ENCODE measurements at places on chromosomes 11 and 22. TPM values are rescaled to one million over a fixed set of nuclear protein-coding genes. Genes with fewer than 3 reads are reported as not detected.

The NAALAD2 gene
- 0.43 TPM for total RNA-seq

The RIMBP3C gene
- not detected for total RNA-seq

The PRDM10 gene
- 7.9 TPM for total RNA-seq

The CHRM4 gene
- not detected for total RNA-seq

The SEC14L6 gene
- total RNA-seq, result 11.6 TPM

The OR51B4 gene
- not detected for total RNA-seq

The NXPE4 gene
- total RNA-seq, result not detected

The OR5AN1 gene
- total RNA-seq, result not detected

The MMP27 gene
- not detected for total RNA-seq

The SORL1 gene
- total RNA-seq, result 7.8 TPM

The LYVE1 gene
- not detected for total RNA-seq

The OTOG gene
- total RNA-seq, result not detected

The ARHGAP42 gene
- total RNA-seq, result 14.4 TPM

The KLHDC7B gene
- total RNA-seq, result not detected

The NXPE2 gene
- not detected for total RNA-seq

The CADM1 gene
- total RNA-seq, result 21.3 TPM

The KDM4F gene
- total RNA-seq, result not detected

The MUC5B gene
- not detected for total RNA-seq

The DRD2 gene
- not detected for total RNA-seq

The BET1L gene
- 23.7 TPM for total RNA-seq

The MUC2 gene
- not detected for total RNA-seq

The OR52I1 gene
- total RNA-seq, result not detected

The C11orf42 gene
- total RNA-seq, result not detected

The PLCB3 gene
- 43.5 TPM for total RNA-seq

The SLC22A8 gene
- not detected for total RNA-seq

The C22orf31 gene
- not detected for total RNA-seq

The MRGPRX3 gene
- total RNA-seq, result not detected

The RAB3IL1 gene
- 0.12 TPM for total RNA-seq

The CD3D gene
- total RNA-seq, result not detected

The PDE2A gene
- total RNA-seq, result 0.36 TPM

The OR52I2 gene
- total RNA-seq, result not detected

The CALCB gene
- total RNA-seq, result 0.29 TPM

The MYO18B gene
- not detected for total RNA-seq

The YPEL4 gene
- total RNA-seq, result 0.86 TPM

The ASCL2 gene
- 0.12 TPM for total RNA-seq

The RAG2 gene
- not detected for total RNA-seq

The TMEM191C gene
- total RNA-seq, result 3.8 TPM

The PRG3 gene
- not detected for total RNA-seq

The XKR3 gene
- total RNA-seq, result not detected

The UPK2 gene
- not detected for total RNA-seq

The RRAS2 gene
- 86.7 TPM for total RNA-seq

The SPDYC gene
- not detected for total RNA-seq

The ANO9 gene
- 20.1 TPM for total RNA-seq

All from epithelial cell of proximal tubule (primary cell).